ENCODE measurements at places on chromosomes 6 and 20. TPM values are rescaled to one million over a fixed set of nuclear protein-coding genes. Genes with fewer than 3 reads are reported as not detected.
A peak's percentile ranks its signal among the peaks of the same experiment; 100 is the strongest.

DNA sequence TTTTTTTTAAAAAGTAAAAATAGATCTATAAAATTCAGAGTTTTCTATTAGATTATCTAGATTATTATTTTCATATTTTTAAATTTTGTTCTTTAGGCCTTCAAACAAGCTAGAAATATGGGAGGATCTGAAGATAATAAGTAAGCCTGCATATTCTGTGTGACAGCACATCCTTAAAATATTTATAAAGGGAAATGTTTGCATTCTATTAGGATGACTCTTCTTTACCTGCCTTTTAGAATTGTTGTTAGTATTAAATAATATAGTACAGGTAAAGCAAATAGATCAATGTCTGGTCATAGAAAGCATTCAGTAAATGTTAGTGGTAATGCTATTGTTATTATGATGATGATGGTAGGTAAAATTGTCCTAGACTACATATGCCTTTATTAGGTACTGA is 17.4 kb downstream of the PEX3 start:
- DNase-seq: no peak

Gene ENPP3
- polyA plus RNA-seq: 0.52 TPM

Gene STMND1
- not detected for polyA plus RNA-seq

GRCh38 chr6:107228754-107229153 is 113.4 kb upstream of the BEND3 start:
- DNase-seq: no peak

DNA sequence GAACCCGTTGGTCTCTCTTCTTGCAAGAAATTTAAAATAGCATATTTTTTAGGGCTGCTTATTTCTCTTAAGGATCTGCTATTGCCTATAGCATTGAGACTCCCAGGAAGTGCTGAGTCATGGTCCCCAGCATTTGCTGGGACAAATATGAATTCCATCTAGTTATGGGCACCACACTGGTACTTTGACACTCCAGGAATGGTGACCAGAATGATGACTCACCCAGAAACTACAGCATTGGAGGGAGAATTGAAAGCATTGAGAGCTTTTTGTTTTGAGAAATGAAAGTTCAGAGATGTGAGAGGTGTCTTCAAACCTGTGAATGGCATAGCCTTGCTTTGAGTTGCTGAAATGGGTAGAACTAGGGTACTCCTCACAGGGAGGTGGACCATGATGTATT is 699.7 kb downstream of the DHX35 start:
- DNase-seq: no peak

Gene RAET1G
- 0.54 TPM for polyA plus RNA-seq

Gene NRSN1
- not detected for polyA plus RNA-seq

GRCh38 chr20:57032847-57033246 is 233.6 kb downstream of the BMP7 start:
- no peak for DNase-seq

GRCh38 chr20:3177746-3178485 is 4.6 kb upstream of the LZTS3 start:
- no peak for DNase-seq

Gene BMP2
- polyA plus RNA-seq: 2.6 TPM

DNA sequence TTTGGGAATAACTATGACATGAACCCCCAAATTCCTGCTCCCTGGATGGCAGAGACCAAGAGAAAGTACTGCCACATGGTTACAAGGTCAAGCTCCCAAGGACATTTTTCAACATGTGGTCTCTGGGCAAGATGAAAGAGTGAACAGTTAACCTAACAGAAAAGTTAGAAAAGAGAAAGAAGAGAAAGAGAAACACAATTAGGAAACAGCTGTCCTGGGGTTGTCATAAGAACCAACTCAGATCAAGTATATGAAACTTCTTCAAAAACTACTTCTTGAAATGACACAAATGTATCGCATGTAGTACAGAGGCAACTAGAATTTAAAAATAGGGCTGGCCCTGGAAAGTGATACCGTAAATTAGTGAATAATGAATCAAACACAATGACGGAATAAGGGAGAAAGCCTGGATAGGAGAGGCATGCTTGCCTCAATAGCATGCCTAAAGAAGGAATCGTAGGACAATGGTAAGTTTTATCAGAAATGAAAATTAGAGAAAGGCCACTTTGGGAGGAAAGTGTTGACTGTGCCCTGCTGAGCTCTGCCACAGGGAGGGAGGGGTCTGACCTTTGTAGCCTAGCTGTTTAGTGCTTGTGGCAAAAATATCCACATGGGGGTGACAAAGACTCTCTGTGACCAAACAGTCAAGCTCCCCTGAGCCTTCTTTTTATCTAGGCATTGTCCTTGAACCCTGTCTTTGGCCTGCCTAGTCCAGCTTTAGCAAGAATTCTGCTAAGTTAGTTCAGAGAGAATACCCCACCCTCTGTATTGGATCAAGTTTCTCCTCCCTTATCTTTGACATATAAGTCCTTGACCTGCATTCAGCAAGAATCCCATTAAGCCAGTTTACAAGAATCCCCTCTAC is 4.3 kb upstream of the DCBLD1 start:
- DNase-seq: no peak

- no peak for DNase-seq
These were observed 26.7 kb downstream of the AKAP7 start for GRCh38 chr6:131161987-131162386.

DNA sequence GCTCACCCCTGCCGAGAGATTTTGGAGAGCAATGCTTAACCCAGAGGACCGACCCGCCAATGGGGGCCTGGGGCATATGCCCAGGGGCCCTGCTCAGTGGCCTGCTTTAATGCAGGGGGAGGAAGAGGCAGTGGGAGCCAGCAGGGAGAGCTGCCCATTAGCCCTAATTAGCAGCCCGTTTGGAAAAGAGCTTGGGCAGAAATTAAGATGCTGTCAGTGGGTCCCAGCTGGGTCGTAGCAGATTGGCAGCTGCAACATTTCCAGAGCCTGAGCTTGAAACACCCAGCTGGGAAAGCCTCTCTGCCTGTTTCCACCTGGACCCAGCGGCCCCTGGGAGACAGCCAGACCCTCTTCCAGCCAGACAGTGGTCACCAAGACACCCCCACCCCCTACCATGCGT is 39.5 kb downstream of the CD40 start:
- no peak for DNase-seq

Gene AVP
- polyA plus RNA-seq: not detected

DNA sequence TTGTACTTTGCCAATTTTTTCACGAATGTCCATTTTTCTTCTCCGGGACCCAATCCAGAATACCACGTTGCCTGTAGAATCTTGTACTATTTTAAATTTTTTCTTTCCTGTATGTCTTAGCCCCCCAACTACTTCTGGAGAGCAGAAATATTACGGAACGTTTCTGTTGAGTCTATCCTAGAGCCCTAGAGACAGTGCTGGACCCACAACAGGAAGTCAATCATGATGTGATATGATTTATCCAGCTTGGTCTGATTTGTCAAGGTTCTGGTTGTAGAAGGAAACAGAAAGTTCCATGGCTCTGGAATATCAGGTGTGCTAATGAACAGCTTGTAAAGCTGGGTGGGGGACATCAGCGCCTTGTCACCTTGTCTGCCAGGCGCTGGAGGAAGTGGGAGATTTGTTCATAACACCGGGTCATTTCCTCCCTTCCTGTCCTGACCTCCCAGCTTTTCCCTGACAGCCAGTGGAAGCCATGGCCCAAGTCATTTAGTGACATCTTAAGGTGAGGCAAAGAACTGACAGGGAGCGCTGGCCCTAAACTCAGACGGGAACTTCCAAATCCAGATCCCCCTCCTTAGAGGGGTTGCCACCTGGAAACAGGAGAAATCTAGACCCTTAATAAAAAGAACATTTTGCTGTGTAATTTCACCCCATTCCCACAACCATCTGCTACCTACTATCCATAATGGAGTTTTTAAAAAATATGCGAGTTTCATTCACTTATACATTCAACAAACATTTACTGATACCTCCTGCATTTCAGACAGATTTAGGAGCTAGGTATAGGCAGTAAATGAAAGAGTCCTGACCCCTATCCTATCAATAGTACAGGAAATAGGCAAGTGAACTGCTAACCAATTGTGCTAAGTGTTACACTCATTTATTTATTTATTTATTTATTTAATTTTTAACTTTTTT is 130.5 kb downstream of the ZFP64 start:
- peak; percentile 25 for DNase-seq

GRCh38 chr20:47781632-47782031 is 3.6 kb downstream of the SULF2 start:
- no peak for DNase-seq

DNA sequence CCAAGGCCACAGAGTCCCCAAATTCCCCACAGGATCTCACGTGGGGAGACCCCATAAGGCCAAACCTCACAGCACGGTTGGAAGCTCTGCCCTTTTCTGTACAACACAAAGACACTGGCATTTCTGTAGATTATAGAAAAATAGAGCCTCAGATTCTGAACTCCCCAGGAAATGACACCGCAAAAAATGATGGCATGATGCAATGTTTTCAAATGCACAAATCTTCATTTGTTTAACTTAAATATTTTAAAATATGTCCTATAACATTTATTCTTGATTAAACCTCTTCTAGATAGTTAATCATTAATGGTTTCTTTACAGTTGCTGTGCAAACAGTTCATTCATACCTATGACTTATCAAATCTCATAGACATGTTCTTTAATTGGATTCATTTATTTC is 33.8 kb downstream of the SIM1 start:
- no peak for DNase-seq

GRCh38 chr6:27650620-27651370 is 177.9 kb upstream of the ZNF184 start:
- DNase-seq: no peak

DNA sequence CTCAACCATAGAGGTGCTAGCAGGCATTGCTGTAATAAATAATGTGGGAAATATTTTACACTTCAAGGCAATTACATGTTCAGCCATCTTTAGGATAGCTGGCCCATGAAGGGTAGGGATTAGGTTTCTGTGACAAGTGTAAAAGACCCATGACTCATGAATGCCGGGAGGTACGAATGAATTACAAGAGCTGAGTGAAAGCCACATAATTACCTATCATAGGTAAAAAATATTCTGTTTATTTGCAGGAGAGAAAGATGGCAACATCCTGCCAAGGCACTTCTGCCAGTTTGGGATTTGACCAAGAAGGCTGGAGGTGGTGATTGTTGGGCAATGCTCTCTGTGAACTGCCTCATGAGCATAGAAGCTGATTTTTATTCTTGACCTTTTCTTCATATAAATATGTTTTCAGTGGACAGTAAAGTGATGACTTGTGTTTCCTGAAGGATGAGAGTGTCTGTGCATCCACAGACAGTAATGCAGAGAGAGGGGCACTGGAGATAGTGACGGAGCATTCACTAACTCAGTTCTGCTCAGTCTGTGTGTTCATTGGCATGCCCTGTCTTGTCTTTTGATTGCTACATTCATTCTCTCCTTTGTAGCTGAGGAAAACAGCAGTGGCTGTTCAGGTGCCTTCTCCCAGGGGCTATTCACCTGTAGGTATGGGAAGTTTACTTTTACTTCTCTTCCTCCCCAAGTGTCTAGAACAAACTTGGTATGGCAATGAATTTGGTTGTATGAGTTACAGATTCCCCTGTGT is 481.1 kb downstream of the TFAP2B start:
- no peak for DNase-seq

DNA sequence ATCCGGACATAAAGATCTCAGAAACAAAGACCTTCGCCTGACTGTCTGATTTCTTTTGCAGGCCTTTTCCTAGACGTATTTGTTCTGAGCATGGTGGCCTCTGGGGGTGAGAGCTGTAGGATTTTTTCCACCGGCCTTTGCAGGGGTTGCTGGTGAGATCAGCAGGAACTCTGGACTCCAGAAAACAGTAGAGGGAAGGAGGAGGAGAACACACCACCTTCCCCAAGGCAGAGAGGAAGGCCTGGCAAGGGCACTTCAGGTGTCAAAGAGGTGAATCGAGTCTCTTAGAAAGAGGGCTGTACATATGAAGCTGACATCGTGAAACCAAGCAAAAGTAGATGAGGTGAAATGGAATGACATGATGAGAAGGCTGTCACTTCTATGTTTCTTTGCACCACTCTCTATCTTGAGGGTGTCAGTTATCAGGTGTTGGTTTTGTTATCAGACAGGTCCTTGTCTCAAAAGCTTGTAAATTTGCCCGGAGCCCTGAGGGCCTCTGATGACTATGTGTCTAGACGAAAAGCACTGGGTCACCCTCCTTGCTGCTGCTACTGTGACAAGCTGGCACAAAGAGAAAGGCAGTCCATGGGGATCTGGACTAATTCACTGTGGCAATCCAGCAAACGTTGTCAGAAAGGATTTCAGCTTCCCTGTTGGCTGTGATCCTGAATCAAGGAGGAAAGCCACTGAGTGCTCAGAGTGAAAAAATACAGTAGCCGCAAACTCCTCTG is 91.3 kb upstream of the MAP3K7 start:
- DNase-seq: no peak

Gene OR2H2
- polyA plus RNA-seq: not detected

DNA sequence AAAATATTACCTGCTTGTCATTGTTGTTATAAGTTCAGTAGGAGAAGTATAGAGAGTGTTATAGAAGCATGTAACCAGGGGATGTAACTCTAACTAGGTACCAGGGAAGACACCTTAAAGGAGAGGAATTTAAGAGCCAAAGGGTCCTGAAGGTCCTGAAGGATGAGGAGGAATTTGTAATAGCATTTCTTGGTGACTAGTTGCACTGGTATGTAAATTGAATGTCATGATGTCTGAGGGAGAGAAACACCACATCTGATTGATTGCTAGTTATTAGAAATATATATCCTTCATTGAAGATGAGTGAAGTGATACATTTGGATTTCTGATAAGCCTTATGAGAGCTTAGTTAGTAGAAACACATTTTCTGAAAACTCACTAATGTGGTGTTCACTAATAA is 643.8 kb downstream of the RFPL4B start:
- no peak for DNase-seq

Gene LY6G6D
- polyA plus RNA-seq: not detected

GRCh38 chr20:62231292-62231691 is 7.0 kb upstream of the OSBPL2 start:
- DNase-seq: no peak

Gene TMEM170B
- polyA plus RNA-seq: 6.3 TPM

Gene GNRH2
- polyA plus RNA-seq: 0.35 TPM

- DNase-seq: peak; percentile 72
These were observed 13.9 kb upstream of the NAA20 start for GRCh38 chr20:20003031-20003954.

- DNase-seq: no peak
These were observed 64.4 kb upstream of the COL21A1 start for GRCh38 chr6:56311533-56312448.

- no peak for DNase-seq
These were observed 246.4 kb downstream of the PHACTR1 start for GRCh38 chr6:12962987-12963386.

Gene ADTRP
- 0.49 TPM for polyA plus RNA-seq
